ENCODE measurements at places on chromosomes 1 and 21.

- no peak for DNase-seq
Measured at GRCh38 chr21:37419228-37419906, 52.8 kb downstream of the DYRK1A start.

DNA sequence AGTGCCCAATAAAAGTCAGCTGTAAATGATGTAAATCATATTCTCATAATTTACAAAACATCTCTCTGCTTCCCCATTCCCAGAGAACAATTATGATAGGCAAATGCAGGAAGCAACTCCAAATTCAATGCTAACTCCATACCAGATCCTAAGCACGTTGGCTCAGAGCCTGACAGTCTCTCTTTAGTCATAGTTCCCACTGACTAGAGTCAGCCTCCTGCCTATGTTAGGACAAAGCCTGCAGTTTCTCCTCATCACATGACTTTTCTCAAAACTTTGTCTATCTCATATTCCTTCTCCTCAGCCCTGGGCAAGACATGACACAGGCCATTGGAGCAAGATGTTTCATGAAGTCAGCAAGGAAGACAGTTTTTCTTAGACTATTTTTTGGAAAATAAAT, 101.5 kb upstream of the COL24A1 start:
- DNase-seq: no peak

DNA sequence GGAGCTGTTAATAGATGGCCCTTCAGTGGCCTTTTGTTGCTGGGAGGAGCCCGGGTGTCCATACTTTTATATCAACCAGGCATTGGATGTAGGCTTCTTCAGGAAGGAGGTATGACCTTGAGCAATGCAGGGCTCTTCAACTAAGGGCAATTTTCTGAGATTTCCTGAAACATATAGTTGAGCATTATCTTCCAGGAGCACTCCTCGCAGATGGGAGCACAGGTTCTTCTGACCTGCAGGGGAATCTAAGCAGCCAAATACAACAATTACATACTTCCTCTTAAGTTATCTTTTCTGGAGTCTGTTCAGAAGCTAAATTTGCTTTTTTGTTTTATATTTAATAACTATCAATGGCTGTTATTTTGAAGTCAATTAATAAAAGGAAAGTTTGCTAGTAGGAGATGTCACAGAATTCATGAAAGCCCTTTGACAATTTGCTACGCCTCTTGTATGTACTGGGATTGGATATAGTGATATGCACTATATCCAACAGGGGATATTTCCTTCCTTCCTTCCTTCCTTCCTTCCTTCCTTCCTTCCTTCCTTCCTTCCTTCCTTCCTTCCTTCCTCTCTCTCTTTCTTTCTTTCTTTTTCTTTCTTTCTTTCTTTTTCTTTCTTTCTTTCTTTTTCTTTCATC, 422.6 kb upstream of the NEGR1 start:
- DNase-seq: no peak

GRCh38 chr1:85818371-85818770, 110.1 kb upstream of the ZNHIT6 start:
- no peak for DNase-seq

DNA sequence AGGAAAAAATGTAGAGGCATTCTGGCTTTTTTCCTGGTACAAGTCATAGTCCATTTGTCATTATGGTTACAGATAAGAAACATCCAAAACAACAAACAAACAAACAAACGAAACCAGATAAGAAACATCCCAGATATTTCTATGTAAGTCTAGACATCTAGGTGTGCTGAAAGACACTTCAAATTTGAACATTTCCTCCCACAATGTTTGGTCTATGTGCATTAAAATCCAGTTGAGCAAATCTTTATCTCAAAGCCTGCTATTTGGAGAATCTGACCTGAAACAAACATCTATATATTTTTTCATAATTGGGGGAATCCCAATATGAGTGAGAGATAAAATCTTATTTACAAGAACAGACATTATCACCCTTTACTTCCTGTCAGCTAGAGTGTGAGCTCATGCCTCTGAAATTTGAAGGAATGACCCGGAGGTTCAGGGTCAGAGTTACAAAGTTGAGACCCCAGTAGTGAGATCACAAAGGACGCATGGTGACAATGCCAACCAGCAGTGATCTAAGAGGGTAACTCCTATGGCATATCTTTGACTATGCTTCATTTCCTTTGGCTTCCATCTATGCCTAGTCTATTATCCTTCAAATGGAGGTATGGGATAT, 182.9 kb upstream of the ATP1B1 start:
- DNase-seq: no peak

- DNase-seq: no peak
Measured at GRCh38 chr1:45215485-45216199, 9.2 kb upstream of the ZSWIM5 start.

- peak; percentile 34 for DNase-seq
Measured at GRCh38 chr1:230365723-230366307, 60.3 kb downstream of the PGBD5 start.

- no peak for DNase-seq
Measured at GRCh38 chr1:10292188-10292587, 81.8 kb downstream of the KIF1B start.

- DNase-seq: no peak
Measured at GRCh38 chr1:26096471-26096870, 15.2 kb upstream of the PDIK1L start.
